ENCODE measurements at places on chromosomes 11 and 22. TPM values are rescaled to one million over a fixed set of nuclear protein-coding genes. Genes with fewer than 3 reads are reported as not detected.

The OR6A2 gene
- 0.06 TPM for polyA plus RNA-seq

DNA sequence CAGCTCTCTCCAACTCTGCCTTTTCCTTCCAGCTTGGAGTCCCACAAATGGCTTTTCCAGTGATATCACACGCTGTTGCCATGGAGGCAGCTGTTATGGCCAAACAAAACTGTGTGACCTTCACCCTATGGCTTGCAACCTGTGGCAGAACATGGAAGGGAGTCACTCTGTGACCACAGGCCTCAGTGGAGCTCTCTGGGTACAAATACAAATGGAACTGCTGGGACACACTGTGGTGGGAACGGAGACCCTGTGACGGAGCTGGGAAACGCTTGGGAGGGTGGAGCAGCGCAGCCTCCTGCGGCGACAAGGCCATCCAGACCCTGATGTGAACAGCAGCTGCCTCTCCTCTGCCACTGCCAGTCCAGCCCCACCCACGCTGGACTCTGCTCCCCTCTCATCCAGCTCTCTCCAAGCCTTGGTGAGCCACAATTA lies 162.5 kb downstream of the ETS1 start:
- DNase-seq = no peak

The FAM83F gene
- polyA plus RNA-seq = 0.01 TPM

The GAL3ST3 gene
- polyA plus RNA-seq = 0.11 TPM

The HSD17B12 gene
- polyA plus RNA-seq = 60.8 TPM

The C11orf91 gene
- not detected for polyA plus RNA-seq

The OR4A16 gene
- polyA plus RNA-seq = not detected

- DNase-seq = no peak
Observed at GRCh38 chr11:61972672-61973475, 5.4 kb upstream of the FTH1 start.

The NFRKB gene
- 12.7 TPM for polyA plus RNA-seq

GRCh38 chr11:124812876-124813275 lies 12.7 kb upstream of the MSANTD2 start:
- DNase-seq = no peak

The LSP1 gene
- not detected for polyA plus RNA-seq

The ARHGAP42 gene
- 7.1 TPM for polyA plus RNA-seq

- no peak for DNase-seq
Observed at GRCh38 chr11:44533921-44534711, 31.3 kb upstream of the CD82 start.

The OR52E8 gene
- polyA plus RNA-seq = not detected
